ENCODE measurements at places on chromosomes 4 and X.

DNA sequence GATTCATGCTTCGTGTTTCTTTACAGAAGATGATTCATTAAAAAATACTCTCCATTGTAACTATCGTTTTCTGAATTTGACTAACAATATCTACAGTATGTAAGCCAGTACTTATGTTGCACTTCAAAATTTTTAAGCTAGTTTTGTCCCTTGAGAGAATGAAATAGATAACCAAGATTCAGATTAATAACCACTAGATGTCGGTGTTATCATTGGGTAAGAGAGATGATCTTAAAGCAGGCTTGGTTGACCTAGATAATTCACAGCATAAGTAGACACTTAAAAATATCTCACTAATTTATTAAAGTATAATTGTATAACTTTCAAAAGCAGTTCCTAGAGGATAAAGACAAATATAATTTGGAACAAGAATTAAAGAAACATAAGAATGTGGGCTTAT, 430.9 kb downstream of the C4orf33 start:
- no peak for DNase-seq

DNA sequence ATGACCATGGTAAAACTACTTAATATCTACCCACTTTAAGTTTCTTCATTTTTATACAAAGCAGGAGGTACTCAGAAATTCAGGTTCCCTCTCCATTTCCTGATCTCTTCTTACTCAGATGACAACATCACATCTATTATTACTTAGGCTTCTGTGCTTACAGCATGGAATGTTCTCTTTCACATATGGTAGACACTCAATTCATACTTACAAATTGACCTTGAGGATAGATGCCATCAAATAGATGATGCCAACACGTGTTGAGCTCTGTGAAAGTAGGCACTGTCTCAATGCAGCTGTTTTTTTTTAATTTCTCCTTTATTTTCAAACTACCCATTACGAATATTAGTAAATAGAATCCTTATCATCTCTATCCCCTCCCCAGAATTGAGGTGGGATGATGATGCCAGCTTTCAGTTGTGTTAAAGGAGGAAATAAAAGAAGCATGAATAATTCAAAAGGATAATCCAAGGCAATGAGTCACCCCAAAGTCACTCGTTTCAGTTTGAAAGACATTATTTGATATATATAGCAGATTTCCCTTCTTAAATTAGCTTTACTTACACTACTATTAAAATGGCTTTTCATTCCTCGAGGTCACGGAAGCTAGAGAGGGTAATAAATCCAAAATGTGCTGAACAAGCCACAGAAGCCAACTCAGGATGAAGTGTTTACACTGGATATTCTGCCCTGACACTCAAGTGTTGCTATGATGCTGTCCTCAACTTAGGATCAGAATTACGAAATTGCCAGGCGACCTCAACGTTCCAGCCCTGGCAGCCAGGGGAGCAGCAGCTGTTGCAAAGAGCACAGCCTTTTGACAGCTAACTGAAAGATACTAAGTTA, 124.2 kb upstream of the EOLA2 start:
- DNase-seq: no peak

GRCh38 chrX:106740193-106740780, 13.8 kb downstream of the RNF128 start:
- no peak for DNase-seq

DNA sequence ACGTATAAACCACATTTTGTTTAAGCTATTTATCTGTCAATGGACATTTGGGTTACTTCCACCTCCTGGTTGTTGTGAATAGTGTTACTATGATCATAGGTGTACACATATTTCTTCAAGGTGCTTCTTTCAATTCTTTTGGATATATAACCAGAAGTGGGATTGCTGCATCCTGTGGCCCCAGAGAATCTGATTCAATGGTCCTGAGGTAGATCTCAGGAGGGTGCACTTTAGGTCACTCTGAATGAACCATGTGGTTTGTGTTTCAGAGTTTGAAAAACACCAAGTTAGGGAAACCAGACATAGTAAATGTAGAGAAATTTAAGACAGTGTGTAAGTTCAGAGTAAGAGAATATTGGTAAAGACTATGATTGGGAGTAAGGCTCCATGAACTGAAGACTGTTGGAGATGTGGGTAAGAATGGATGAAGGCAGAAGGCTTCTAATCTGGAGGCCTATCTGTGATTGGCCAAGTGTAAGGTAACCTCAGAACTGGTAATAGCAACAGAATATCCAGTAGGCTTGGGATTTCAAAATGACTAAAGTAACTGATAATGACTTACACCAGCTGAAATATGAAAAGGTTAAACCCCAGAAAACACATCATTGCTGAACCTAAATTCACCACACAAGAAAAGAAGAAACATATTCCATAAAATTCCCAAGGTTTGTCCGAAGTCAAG, 236.9 kb downstream of the CAMK2D start:
- DNase-seq: no peak

GRCh38 chr4:121185960-121186359, 21.8 kb upstream of the TNIP3 start:
- DNase-seq: no peak

DNA sequence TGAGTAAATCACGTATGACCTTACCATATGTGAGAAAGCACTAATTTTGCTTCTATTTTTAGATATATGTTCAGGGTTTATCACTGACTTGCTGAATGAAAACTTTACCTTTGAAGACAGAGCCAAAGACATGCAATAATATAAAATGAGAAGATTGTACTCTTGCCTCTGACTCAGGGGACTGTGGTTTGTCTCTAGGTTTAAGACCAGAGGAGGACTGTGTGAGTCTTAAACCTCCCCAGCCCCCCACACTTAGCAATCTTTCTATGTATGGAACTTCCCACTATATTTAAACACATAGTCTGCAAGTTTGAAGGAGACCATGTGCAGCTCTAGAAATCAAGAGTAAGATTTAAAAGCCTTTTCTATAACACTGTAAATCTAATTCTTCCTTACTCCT, 368.7 kb upstream of the FAM241A start:
- no peak for DNase-seq

DNA sequence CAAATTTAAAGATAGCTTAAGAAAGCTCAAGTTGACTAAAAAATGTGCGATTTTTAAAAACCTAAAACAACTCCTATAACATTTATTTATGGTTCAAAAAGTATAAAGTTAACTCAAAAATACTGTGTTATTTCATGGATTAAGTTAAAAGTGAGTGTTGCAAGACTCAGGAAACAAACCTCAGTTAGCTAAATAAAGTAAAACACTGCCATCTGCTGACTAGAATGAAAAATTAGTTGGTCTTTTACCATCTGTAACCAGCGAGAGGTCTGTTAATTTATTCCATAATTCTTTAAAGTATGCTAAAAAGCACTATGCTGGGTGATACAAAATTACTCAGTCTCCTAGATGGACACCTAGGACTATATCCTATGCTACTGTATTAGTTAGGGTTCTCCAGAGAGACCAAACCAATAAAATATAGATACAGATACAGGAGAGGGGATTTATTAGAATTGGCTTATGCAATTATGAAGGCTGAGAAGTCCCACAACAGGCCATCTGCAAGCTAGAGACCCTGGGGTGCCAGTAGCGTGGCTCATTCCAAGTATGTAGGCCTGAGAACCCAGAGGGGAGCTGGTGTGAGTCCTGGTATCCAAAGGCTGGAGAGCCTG, 4.9 kb upstream of the WDFY3 start:
- no peak for DNase-seq

DNA sequence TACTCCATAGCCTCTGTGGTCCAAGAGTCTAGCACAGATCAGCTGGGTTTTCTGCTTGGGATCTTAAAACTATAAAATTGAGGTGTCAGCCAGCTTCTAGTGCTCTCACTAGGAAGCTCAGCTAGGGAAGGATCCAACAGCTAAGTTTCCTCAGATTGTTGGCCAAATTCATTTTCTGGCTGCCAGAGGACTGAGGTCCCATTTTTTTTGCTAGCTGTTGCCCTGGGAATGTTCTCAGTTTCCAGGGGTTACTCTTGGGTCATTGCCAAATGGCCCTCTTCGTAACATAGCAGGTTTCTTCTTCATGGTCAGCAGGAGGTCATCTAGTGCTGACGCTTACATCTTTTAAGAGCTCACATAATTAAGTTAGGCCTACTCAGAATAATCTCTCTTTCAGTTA, 2178.2 kb downstream of the ARAP2 start:
- DNase-seq: no peak

Data from stimulated activated CD4-positive, alpha-beta T cell treated with anti-CD3 and anti-CD28 coated beads, Interleukin-12 subunit alpha, Interleukin-12 subunit beta, amount 100 ng/mL, for 48 hours (primary cell).